Bronchus fibroblast of lung (primary cell): ENCODE measurements at places on chromosomes 13 and 19. TPM values are rescaled to one million over a fixed set of nuclear protein-coding genes. Genes with fewer than 3 reads are reported as not detected.

The KLK12 gene
- not detected in 2 replicates for total RNA-seq

The DIS3 gene
- 19.0 and 25.6 TPM in 2 replicates for total RNA-seq

The LTBP4 gene
- 63.8 and 66.1 TPM in 2 replicates for total RNA-seq

The KLK15 gene
- not detected in 2 replicates for total RNA-seq

The ARMC6 gene
- total RNA-seq: 47.9 and 48.3 TPM in 2 replicates

The URAD gene
- not detected in 2 replicates for total RNA-seq

The TUBA3C gene
- not detected in 2 replicates for total RNA-seq
